ENCODE measurements at places on chromosomes 11 and 22. TPM values are rescaled to one million over a fixed set of nuclear protein-coding genes. Genes with fewer than 3 reads are reported as not detected.

Gene PHF21B
- 0.63 TPM for polyA plus RNA-seq

GRCh38 chr11:70048279-70049024 is 29.7 kb upstream of the ANO1 start:
- DNase-seq: no peak

GRCh38 chr11:115544422-115544948 is 40.3 kb upstream of the CADM1 start:
- no peak for DNase-seq

GRCh38 chr11:17807034-17807433 is 72.5 kb downstream of the KCNC1 start:
- no peak for DNase-seq

Gene NLRP6
- 37.4 TPM for polyA plus RNA-seq

Gene DCDC1
- 1.2 TPM for polyA plus RNA-seq

GRCh38 chr22:49292909-49293308 is 534.8 kb downstream of the BRD1 start:
- no peak for DNase-seq

DNA sequence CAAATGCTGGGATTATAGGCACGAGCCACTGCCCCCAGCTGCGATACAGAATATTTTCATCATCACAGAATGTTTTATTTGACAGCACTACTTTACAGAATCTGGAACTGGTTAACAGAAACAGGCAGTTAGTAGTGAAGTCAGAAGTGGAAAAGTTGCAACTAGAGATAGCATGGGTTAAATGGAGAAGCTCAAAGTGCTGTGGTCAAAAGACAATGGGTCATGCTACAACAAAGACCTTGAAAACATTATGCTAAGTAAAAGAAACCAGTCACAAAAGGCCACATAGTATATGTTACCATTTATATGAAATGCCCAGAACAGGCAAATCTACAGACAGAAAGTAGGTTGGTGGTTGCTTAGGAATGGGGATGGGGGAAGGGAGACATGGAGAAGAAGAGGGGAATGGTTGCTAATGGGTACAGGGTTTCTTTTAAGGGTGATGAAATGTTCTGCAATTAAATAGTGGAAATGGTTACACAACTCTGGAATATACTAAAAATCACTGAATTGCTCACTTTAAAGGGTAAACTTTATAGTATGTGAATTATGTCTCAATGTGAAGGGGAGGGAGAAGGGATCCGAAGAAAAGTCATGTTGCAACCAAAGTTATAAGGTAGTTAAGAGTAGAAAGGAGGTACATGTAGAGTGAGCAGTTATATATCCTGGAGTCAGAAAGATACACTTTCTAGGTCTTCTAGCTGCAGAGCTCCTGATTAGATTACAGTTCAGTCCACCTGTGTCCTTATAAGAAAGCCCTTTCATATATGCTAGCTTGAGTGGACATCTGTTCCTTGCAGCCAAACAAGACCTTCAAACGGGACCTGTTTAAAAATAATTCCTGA is 46.3 kb upstream of the RAPSN start:
- no peak for DNase-seq

Gene SLC22A24
- polyA plus RNA-seq: not detected
